MG63 (cell line): ENCODE measurements at places on chromosomes 11 and 22. TPM values are rescaled to one million over a fixed set of nuclear protein-coding genes. Genes with fewer than 3 reads are reported as not detected.

GRCh38 chr11:85914425-85914824 is 59.2 kb downstream of the CCDC83 start:
- no peak for DNase-seq

DNA sequence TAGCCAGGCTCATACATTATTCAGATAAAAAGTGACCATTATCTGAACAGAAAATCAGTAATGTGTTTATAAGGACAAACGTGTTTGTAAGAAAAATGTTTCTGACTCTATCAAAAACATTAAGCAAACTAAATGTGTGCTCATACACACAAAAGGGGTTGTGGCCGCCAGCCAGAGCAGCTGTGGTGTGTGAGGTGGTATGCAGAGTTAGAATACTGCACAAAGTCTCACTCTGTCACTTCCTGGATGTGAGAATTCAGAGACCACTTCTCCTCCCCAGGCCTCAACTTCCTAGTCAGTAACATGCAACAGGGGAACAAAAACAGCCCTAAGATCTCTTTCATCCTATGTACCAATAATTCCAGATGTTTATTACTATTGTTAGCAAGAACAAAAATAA is 9.4 kb downstream of the OR5B21 start:
- no peak for DNase-seq

GRCh38 chr11:67351275-67352005 is 1.9 kb downstream of the POLD4 start:
- DNase-seq = no peak

DNA sequence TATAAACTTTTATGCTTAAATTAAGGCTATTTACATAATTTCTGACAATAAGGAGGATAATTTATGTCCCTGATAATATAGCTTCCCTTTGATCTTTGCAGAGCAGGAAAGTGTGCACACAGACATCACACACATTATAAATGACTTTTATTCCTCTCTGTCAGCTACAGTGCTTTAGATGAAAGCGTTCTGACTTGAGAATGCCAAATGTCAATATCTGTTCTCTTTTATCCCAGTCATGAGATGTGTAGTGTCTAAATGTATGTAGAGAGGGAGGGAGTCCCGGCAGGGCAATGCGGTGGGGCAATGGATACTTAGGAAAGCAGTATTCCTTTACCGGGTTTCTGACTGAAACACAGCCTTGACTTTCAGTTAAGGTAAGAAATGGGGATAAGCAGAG is 225.4 kb upstream of the CHORDC1 start:
- DNase-seq = no peak

- no peak for DNase-seq
Measured at GRCh38 chr11:121672630-121673487, 220.1 kb upstream of the SORL1-AS1 start.

DNA sequence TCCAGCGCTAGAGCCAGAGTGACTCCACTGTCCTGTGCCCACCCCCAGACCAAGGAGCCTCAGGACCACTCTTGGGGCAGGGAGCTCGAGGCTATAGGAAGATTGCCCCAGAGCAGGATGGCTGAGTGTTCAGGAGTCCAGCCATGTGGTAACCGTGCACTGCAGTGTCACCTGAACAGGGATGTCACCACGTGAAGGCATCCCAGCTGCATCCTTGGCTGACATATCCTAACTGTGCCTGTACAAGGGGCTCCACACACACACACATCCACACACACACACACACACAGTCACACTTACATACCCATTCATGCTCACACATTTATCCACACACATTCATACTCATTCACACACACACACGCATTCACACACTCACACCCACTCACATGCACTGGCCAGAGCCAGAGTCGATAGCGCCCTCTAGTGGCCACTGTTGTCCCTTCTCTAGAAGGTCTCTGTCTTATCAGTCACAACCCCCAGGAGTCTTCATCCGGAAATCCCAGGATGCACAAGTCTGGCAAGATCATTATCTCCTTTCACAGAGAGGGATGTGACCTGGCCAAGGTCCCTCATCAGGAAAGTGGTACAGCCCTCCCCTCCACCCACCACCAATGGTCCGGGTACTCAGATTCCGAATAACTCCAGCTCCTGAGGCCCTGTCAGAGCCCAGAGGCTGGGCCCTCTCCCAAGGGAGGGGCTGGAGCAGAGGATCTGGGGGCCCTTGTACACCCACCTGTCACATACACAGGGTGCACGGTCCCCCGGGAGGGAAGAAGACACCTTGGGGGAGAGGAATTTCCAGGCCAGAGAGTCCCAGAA is 55.1 kb downstream of the IGLL5 start:
- DNase-seq = peak; percentile 44

GRCh38 chr22:24593836-24594568 is 1.1 kb upstream of the LRRC75B start:
- DNase-seq = no peak

Gene MAPK1
- total RNA-seq = 47.7 and 63.0 TPM in 2 replicates

Gene MYO7A
- not detected in 2 replicates for total RNA-seq
